Stimulated activated CD8-positive, alpha-beta memory T cell treated with anti-CD3 and anti-CD28 coated beads, Interleukin-7, amount 100 ng/mL, for 1 hour (primary cell): ENCODE measurements at places on chromosomes 2 and 18.

- no peak for DNase-seq
These were observed 165.9 kb upstream of the STON1 start for GRCh38 chr2:48364100-48364499.

- no peak for DNase-seq
These were observed 105.6 kb upstream of the ZNF521 start for GRCh38 chr18:25457601-25458000.

DNA sequence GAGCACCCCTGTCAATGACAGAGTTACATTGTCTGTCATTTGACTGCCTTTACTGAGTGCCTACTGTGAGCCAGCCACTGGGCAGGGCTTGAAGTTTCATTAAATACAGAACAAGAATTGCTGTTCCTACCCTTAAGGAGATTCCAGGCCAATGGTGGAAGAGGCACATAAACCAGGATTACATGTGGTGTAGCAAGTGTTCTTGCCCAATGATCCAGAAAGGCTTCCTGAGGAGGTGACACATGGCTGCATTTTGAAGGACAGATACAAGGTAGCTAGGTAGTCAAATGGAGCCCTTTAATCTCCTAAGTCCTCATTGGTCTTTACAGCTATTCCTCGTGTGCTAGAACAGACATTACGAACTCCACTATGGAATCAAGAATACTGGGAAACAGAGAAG, 312.7 kb downstream of the ETAA1 start:
- DNase-seq: no peak

DNA sequence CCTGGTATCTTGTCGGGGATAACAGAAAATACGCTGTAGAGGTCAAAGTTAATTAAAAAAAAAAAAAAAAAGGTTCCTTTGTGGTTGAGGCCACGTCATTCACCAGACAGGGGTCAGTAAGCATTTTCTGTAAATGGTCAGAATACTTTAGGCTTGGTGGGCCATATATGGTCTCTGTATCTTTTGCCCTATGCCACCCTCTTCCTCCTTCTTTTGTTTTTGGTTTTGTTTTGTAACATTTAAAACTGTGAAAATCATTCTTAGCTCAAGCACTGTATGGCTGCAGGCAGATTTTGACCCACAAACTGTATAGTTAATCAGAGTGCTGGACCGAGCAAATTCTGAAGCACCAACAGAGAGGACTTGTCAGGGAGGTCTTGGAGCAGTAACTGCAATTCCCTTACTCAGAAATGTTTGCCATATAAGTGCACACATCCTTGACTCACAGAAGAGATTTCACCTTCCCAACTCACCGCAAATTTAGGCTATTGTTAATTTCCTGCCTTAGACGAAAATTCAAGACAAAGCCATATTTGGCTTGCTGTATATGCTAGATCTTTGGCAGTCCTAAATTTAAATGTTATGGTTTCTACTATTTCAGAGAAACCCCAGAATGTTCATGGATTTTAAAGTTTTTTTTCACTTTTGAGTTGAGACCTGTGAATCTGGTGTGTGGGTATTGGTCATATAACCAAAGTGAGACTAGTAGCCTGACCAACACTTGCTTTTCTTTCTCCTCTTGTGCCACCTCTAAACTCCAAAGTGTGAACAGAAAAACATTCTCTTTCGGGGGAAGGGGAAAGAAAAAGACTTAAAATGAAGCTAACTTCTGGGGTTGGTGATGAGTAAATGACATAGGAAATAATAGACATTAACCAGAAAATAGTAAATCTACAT, 65.4 kb downstream of the DOCK10 start:
- no peak for DNase-seq

DNA sequence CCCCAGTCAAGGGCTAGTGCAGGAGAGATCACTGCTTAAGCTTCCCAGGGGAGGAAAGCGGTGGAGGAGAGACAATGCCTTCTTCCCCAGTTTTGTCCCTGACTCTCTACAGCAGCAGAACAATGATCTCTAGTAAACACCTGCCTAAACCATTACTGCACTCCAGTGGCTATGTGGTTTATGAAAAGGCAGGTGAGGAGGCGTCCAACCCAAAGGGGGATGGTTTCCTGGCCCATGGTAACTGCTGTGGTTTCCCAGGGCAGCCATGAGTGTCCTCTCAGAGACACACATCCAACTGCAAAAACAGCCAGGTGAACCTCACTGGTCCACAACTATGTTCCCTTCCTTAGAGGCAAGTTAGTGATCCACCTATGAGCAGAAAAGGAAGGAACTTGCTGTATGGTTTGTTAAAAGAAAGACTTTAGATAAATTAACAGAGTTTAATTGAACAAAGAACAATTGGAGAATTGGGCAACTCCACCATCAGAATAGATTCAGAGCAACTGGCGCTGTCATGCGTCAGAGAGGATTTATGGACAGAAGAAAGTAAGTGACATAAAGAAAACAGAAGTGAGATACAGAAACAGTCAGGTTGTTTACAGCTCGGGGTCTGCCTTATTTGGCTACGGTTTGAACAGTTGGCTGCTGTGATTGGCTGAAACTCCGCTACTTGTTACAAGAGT, 4.8 kb upstream of the TTC39C start:
- no peak for DNase-seq
